ENCODE measurements at places on chromosomes 7 and 10.

- DNase-seq, result no peak
Observed at GRCh38 chr7:229184-229964, 37.0 kb downstream of the FAM20C start.

- no peak for DNase-seq
Observed at GRCh38 chr7:129906700-129907099, 46.1 kb downstream of the UBE2H start.

GRCh38 chr10:21797984-21798765 lies 205.4 kb downstream of the DNAJC1 start:
- no peak for DNase-seq

GRCh38 chr10:102393411-102394078 lies 2.0 kb upstream of the NFKB2 start:
- no peak for DNase-seq

- DNase-seq, result no peak
Observed at GRCh38 chr7:95529701-95530100, 44.0 kb downstream of the ASB4 start.

DNA sequence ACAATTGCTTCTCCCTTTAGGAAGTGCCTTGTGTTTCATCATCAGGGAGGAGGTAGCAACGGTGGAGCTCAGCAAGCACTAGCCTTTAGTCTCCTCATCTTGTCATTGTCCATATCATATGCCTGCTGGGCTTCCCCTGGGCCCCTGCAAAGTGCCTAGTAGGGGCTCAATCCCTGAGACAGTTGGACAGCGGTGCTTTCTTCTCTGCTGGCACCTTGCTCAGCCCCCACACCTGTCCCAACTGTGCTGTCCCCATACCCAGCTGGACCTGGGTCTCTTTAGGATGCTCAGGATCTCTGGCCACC lies 5.5 kb downstream of the SMARCD3 start:
- no peak for DNase-seq

DNA sequence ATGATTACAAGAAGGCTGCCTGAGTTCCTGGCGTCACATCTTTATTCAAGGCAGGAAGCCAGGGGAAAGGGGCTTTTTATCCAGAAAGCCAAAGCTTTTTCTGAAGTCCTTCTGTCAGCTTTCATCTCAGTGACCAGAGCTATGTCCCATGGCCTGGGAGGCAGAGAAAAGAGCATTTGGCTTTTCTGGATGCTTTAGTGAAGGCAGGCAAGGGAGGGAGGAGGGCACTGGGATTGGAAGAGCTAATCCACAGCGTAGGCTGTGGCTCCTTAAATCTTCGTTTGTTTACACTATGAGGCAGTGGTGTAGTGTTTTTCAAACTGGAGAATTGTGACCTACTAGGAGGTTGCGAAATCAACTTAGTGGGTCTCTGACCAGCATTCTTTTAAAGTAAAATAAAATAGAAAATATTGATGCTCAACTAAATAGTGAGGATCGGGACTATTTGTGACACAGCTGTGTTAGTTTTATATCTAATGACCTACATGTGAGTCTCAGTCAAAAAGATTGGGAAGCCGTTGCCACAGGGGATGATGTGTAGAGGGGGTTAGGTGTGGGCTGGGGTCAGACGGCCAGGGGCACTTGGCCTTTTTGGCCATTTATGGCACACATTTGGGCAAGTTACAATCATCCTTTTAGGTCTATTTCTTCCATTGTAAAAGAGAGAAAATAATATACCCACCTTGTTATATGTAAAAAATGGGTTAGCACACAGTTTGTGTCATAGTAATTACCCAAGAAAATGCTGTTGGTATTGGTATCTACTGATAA lies 14.1 kb downstream of the CRYGN start:
- no peak for DNase-seq

- DNase-seq, result no peak
Observed at GRCh38 chr7:116552602-116553001, 27.8 kb downstream of the CAV1 start.

DNA sequence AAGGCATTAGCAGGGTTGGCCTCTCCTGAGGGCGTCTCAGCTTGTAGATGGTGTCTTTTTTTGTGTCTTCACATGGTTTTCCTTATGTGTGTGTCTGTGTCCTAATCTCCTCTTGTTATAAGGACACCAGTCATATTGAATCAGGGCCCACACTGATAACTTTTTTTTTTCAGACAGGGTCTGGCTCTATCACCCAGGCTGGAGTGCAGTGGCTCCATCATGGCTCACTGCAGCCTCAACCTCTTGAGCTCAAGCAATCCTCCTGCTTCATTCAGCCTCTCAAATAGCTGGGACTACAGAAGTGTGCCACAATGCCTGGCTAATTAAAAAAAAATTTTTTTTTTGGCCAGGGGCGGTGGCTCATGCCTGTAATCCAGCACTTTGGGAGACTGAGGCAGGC lies 41.3 kb upstream of the KMT2C start:
- DNase-seq, result no peak

GRCh38 chr7:18958627-18959026 lies 158.8 kb downstream of the TWIST1 start:
- no peak for DNase-seq

- DNase-seq, result no peak
Observed at GRCh38 chr10:49613882-49614241, at the start of gene CHAT. TSS of gene CHAT (plus strand) at chr10:49614037. CDS start at chr10:49614190, 153 bp downstream.

DNA sequence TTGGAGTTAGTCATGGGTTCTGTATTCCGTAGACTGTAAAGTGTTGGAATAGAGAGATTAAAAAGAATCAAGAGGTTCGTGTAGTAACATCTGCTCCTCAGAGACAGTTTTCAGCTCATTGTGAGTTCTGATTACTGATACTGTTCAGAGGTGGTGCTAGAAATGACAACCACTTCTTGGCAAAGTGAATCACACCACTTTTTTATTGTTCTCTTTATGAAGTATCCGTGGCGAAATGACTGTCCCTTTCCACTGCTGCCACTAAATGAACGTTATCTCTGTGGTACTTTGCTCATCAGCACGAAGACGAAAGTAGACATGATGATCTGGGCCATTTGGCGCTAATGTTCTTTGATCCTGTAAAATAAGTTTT lies 860 bp downstream of the RPP30 start:
- no peak for DNase-seq

- DNase-seq, result peak; percentile 62
Observed at GRCh38 chr7:77797734-77798393, 370 bp downstream of the TMEM60 start.

DNA sequence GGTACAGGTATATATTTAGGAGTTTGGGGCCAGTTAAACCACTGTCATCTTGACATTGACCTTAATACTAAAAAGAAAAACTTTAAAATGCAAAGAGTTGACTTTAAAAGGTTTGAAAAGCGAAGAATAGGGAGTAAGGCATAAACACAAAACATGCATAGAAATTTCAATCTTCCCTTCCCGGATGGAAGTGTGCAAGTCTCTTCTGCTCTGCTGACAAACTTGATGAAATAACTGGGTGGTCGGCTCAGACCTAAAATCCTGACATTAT lies 3.4 kb upstream of the SPAG6 start:
- DNase-seq, result no peak

GRCh38 chr7:133339772-133340171 lies 86.9 kb downstream of the EXOC4 start:
- DNase-seq, result no peak

GRCh38 chr7:153696242-153696641 lies 356.0 kb upstream of the DPP6 start:
- no peak for DNase-seq

GRCh38 chr10:29243750-29244149 lies 45.1 kb upstream of the LYZL1 start:
- DNase-seq, result no peak

- no peak for DNase-seq
Observed at GRCh38 chr10:79407811-79408795, 37.3 kb downstream of the ZCCHC24 start.

DNA sequence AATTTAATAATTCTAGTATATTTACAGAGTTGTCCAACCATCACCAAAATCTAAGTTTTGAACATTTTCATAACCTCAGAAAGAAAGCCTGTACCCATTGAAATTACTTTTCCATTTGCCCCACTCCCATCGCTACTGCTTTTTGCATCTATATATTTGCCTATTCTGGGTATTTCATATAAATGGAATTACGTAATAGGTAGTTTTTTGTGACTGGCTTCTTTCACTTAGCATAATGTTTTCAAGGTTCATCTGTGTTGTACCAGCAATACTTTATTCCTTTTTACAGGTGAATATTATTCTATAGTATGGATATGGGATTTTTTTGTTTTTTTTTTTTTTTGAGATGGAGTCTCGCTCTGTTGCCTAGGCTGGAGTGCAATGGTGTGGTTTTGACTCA lies 22.6 kb downstream of the KIF11 start:
- no peak for DNase-seq

DNA sequence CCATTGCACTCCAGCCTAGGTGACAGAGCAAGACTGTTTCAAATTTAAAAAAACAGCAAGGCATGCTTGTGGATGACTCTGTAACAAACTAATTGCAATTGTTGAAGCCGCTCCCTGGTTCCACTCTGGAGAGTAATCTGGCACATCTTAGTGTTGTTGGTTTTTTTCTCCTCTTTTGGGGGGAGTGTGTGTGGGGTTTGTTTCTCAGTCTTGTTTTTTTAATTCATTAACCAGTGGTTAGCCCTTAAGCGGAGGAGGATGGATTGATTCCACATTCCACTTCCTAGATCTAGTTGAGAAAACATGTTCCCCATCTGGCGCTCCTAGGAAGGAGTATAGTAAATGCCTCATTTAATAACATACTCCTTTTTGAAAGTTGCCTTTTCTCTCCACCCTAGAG lies 8.6 kb upstream of the ZNF713 start:
- no peak for DNase-seq

- DNase-seq, result no peak
Observed at GRCh38 chr7:151895008-151895630, 18.2 kb upstream of the PRKAG2 start.

DNA sequence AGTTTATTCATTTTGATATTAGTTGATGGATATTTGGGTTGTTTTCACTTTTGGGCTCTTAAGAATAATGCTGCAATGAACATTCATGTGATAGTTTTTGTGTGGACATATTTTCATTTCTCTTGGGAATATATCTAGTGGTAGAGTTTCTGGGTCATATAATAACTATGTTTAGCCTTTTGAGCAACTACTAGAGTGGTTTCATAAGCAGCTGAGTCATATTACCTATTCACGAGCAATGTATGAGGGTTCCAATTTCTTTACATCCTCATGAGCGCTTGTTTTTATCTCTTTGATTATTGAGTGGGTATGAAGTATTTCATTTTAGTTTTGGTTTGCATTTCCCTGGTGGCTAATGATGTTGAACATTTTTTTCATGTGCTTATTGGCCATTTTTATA lies 182.6 kb downstream of the PON1 start:
- DNase-seq, result no peak

GRCh38 chr7:14748461-14748860 lies 154.1 kb downstream of the DGKB start:
- DNase-seq, result no peak

DNA sequence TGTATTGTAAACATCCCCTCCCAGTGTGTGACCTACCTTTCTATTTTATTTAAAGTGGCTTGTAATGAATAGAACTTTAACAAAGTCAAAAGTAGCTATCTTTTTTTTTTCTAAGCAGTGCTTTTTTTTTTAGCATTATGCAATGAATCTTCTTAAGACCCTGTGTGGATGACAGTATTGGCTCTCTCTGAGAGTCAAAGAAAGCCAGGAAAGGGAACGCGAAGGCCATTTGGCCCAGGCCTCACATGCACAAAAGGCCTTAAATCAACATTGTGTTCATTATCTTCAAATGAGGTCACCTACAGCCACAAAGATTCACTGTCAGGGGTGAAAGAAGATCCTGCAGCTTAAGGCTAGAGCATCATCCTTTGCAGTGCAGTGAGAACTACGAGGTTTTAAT lies 721.5 kb downstream of the GRID1 start:
- no peak for DNase-seq

DNA sequence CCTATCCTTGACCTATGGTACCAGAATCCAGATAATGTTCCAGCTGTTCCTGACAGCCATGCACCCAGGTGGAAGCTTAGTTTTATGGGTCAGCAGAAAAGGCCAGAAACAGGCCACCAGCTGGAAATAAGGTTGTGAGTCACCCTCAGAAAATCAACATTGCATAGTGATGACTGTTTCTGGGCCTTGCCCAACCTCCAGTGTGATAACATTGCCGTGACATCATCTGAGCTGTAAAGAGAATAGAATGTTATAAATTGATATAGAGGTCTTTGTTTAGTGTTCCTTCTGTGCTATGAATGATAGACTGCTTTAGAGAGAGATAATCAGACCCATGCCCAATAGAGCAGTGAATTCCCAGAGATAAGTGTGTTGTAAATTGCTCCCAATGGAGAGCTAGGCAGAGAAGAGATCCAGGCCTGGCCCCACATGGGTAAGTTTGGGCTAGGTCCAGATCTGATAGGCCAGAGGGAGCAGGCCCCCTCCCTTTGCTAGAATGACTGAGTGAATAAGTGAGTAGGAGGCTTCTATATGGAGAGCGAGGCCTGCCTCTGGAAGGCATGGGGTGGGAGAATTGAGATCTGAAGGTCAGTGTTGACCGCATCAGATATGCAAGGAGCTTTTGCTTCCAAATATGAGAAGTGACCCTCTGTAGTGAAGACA lies 14.2 kb upstream of the HPS1 start:
- DNase-seq, result no peak

DNA sequence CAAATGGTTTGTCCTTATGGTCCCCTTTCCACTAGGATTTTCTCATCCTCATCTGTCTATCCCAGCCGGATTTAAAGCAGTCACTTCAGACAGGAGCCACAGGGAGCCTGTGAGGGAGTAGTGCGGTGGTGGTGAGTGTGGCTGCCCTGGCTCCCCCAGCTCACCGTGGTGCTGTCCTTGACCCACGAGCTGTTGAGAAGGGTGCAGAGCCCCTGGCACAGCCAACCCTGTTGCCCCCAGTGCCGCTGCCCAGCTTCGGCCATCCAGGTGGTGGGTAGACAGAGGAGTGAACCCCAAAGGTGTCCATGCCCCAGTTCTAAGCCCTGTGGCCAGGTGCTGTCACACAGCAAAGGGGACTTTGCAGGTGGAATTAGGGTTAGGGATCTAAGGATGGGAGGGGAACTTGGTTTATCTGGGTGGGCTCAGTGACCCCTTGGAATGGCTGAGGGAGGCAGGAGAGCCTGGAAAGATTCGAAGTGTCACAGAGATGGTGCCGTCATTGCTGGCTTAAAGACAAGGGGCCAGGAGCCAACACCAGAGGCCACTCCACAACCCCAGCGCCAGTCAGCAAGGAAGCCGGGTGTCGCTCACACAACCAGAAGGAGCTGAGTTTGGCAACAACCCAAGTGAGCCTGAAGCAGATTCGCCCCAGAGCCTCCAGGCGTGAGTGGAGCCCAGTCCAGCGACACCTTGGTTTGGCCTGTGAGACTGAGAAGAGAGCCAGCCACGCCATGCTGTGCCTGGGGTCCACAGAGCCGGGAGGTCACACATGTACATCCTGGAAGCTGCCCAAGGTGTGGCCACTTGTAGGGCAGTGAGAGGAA lies 142.4 kb downstream of the ADCY1 start:
- no peak for DNase-seq

DNA sequence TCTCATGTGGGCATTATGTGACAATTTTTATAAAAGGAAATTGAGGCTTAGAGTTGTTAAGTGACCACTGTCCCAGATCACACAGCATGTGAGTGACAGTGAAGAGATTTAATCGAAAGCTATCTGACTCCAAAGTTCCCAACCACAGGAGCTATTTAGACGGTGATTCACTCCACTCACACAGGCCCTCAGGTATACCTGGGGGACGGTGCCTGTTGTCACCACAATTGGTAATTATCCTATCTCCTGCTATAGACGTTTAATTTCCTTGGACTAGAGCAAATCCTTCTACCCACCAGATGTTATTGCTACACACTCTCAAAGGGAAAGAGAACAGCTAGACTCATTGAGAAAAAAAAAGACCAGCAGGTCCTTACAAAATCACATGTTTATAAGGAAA lies 145.5 kb downstream of the KLF6 start:
- DNase-seq, result no peak

GRCh38 chr7:2824026-2824677 lies 20.0 kb downstream of the GNA12 start:
- no peak for DNase-seq
